Effector memory CD4-positive, alpha-beta T cell (primary cell): ENCODE measurements at places on chromosomes 2 and 18.

- H3K27ac ChIP-seq, result no peak overlapping the region
- H3K4me1 ChIP-seq, result no peaks in the 10 kb centered on the region
- H3K27me3 ChIP-seq, result no peaks in the 10 kb centered on the region
- H3K4me3 ChIP-seq, result no peak overlapping the region
- DNase-seq, result no peak
Measured at GRCh38 chr18:63051928-63052327, 267.6 kb downstream of the BCL2 start.

DNA sequence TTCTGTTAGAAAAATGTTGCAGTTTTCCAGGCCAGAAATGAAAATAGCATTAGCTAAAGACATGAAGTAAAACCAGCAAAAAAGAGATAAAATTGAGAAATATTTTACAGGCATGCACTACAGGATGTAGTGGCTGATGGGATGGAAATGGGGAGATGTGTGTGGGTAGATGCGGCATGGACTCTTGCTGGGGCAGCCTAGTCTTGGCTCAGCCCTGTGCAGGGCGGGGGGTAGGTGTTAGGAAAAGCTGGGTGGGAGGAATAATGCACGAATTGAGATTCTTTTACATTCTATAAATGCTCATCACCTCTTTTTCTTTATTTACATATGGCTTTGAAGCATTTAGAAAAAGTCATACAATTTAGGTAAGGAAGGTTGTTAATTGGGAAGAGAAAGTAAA, 334.2 kb downstream of the NUP35 start:
- no peak overlapping the region for H3K4me3 ChIP-seq
- DNase-seq, result no peak
- H3K27me3 ChIP-seq, result no peaks in the 10 kb centered on the region
- no peak overlapping the region for H3K27ac ChIP-seq

DNA sequence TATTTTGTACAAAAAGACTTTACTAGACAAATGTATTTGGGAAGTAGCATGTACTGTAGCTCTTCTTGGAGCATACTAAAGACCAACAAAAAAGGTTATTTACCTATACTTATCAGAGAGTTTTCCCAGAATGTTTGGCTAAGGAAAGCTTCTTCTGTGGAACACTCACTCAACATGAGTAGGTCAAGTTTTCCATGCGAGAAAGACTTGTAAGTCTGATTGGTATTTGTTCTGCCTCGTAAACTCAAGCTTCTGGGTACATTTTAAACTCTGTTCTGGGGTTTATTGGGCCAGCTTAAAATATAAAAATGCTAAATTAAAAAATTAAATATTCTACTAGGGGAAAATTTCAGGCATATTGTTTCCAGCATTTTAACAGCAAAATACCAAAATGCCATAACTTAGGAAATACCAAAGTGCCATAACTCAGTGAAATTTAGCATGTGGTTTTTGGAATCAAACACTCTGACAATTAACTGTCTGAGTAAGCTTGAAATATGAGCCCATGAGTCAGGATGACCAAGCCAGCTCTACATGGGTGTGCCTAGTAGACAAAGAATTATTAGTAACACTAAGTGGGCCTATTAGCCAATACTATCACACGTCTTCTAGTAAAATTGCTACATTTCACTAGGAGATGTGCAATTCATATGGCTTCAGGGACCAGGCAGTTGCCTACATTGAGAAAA, 47.3 kb upstream of the SERPINE2 start:
- H3K4me1 ChIP-seq, result no peaks in the 10 kb centered on the region
- H3K4me3 ChIP-seq, result no peak overlapping the region
- no peaks in the 10 kb centered on the region for H3K36me3 ChIP-seq
- no peak for DNase-seq
- H3K27ac ChIP-seq, result no peak overlapping the region
- no peaks in the 10 kb centered on the region for H3K27me3 ChIP-seq

DNA sequence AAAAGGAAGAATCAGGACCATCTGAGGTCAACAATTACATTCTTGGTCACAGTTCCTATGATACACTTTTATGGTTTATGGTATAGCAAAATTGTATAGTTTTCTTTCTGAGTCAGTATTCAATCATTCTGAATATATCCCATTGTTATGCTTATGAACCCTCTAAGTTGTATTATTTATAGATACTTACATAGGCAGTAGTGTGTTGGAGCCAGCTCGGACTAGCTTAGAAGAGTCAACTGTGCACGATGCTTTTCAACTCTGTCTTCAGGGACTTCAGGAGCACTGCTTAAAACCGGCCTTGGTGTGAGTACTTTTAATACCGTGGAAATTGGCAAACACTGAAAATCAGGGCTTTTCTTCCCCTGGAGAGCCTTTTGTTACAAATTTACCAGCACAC, 215.7 kb downstream of the IKZF2 start:
- no peak overlapping the region for H3K27ac ChIP-seq
- H3K4me1 ChIP-seq, result no peaks in the 10 kb centered on the region
- no peak for DNase-seq
- H3K4me3 ChIP-seq, result no peak overlapping the region
- H3K36me3 ChIP-seq, result no peaks in the 10 kb centered on the region

DNA sequence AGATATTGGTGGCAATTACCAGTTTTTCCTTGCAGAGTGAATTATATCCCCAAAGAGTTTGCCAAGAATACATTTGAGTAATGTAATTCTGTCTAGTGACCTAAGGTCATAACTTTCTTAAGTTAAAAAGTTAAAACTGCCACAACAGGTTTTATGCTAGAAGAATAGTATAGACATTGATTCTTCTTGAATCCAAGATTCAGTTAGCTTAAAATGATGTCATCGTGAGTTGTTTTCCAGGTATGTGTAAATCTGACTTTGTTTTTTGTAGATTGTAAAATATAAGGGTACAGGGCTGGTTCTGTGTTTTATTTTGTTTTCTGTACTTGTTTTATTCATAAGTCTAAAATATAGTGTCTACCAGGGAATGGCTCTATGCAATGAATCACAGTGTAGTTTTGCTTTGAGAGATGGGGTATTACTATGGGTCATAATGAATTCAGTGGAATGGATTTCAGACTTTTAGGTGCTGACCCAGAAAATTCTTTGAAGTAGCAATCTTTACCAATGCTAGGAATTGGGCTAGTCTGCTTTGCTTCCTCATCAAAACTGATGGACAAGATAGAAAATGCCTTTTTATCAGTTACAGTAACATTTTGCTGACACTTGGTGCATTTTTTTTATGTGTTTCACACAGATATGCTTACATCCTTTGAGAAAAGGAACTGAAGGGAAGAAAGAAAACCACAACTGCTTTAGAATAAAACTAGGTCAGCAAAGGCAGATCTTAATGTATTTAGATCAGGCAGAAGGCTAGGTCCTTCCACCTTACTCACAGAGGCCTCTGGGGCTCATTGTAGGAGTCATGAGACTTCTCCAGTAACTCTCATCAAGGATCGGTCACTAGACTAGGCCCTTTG, 20.8 kb upstream of the MGAT5 start:
- DNase-seq, result no peak
- peaks cover 44% of the 10 kb centered on the region for H3K4me1 ChIP-seq
- H3K36me3 ChIP-seq, result no peaks in the 10 kb centered on the region
